LHCN-M2 (cell line): ENCODE measurements at places on chromosomes 13 and 19.

GRCh38 chr19:19463348-19464117, 51.8 kb downstream of the TSSK6 start:
- peak; percentile 93 for DNase-seq

DNA sequence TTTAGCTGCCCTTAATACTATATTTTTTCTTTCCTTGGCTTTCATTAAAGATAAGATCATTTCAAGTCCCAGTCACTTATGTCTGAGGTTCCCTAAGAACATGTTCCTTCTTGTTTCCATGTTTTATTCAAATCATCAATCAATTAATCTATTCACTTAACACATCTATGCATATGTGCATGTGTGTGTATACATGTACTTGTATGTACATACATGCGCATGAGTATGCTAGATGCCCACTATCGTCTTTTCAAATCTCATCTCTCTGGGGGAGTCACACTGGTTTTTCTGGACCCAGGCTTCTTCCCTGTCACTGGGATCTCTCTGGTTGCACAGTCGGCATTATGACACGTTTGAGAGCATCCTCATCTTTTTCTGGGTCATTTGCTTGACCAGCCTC, 108.9 kb downstream of the ZNF536 start:
- no peak for DNase-seq

GRCh38 chr19:44762038-44762437, 13.5 kb downstream of the BCL3 start:
- DNase-seq = no peak

DNA sequence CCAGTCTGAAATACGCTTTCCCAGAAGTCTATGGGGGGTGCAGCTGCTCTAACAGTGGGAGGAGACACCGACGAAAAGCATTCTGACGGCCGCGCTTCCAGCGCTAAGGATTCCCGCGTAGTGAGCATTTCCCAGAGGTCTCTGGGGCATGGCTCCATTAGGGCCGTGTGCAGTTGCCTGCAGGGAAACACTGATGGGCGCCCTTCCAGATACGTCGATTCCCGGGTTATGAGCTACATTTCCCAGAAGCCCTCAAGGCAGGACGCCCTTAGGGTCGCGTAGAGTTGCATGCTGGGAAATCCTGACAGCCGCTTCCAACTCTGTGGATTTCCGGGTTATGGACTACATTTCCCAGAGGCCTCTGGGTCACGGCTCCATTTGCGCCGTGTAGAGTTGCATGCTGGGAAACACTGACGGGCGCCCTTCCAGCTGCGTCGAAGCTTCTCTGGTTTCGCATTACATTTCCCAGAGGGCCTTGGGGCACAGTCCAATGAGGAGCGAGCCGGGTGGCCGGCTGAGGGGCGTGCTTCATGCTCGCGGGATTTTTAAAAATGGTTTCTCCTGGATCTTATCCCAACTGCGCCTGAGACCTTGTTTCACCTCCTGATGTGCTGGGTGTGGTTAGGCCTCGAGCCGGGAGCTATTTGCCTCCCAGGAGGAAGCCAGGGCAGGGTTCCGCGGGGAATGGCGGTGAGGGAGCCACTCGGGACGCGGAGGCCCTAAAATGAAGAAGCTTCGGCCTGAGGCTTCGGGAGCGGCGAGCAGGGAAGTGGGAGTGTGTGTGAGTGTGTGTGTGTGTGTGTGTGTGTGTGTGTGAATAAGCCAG, 17.2 kb upstream of the ZNF331 start:
- DNase-seq = peak; percentile 98

DNA sequence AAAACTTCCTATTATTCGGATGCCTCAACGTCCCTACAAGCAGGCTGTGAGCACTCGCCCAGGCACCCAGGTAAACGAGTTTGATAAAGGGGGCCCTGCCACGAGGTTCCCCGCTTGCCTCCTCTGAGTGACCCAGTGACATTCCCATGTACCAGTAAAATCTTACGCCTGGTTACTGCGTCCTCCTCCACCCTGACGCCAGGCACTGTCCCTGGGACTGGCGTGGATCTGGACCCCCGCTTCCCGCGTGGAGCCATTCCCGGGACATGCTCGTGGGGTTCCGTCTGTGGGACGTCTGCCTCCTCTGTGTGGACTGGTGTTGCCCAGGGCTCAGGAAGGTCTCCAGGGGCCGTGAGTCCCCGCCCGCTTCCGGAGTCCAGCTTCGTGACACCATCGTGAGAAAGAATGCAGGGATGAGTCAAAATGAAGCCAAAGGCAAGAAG, 407 bp upstream of the ZNF550 start:
- DNase-seq = peak; percentile 78

DNA sequence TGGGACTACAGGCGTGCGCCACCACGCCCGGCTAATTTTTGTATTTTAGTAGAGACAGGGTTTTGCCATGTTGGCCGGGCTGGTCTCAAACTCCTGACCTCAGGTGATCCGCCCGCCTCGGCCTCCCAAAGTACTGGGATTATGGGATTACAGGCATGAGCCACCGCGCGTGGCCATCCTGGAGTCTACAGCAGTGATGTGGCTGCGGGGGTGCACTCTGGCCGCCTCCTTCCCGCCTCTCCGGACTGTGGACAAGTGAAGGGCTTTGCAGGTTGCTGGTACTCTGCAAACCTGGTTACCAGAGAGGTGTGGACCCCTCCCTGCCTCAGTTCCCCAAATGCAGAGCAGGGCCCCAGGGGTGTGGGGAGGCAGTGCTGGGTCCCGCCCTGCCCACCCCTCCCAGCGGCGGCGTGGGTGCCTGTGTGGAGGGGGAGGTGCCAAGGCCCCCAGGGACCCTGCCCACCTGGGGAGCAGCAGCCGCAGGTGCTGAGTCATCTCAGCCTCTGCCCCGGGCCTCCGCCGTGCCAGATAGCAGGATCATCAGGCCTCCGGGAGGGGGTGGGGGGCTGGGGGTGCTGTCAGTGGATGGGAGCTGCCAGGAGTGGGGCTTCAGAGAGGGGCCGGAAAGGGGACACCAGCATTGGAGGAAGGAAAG, 23.1 kb downstream of the ARID3A start:
- no peak for DNase-seq

- no peak for DNase-seq
These were observed 20.7 kb downstream of the MARK4 start for GRCh38 chr19:45271735-45272108.

GRCh38 chr13:113981611-113982295, 7.9 kb upstream of the C13orf46 start:
- DNase-seq = no peak

GRCh38 chr13:114025714-114026431, 52.0 kb upstream of the C13orf46 start:
- DNase-seq = peak; percentile 86

- no peak for DNase-seq
These were observed 128.5 kb downstream of the GPC6 start for GRCh38 chr13:93355094-93355493.

GRCh38 chr19:28289295-28290063, 923.5 kb downstream of the UQCRFS1 start:
- peak; percentile 1 for DNase-seq

DNA sequence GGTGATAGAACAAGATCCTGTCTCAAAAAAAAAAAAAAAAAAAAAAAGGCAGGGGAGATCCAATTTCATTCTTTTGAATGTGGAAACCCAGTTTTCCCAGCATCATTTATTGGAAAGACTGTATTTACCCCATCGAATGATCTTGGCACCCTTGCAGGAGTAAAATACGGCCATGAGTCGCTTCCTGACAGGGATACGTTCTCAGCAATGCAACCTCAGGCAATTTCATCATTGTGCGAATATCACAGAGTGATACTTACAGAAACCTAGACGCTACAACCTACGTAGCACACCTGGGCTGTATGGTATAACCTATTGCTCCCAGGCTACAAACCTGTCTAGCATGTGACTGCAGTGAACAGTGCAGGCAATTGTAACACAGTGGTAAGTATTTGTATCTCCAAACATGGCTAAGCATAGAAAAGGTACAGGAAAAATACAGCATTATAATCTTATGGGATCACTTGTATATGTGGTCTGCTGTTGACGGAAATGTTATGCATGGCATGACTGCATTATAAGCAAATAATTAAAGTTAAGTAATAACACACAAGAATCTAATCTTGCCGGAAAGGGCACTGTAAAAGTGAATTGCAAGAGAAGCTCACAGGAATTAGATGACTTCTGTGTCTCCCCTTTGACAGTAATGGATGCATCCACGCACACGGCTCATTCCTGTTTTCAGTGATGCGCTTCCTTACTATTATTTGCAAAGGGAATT, 24.1 kb downstream of the RFX2 start:
- no peak for DNase-seq

DNA sequence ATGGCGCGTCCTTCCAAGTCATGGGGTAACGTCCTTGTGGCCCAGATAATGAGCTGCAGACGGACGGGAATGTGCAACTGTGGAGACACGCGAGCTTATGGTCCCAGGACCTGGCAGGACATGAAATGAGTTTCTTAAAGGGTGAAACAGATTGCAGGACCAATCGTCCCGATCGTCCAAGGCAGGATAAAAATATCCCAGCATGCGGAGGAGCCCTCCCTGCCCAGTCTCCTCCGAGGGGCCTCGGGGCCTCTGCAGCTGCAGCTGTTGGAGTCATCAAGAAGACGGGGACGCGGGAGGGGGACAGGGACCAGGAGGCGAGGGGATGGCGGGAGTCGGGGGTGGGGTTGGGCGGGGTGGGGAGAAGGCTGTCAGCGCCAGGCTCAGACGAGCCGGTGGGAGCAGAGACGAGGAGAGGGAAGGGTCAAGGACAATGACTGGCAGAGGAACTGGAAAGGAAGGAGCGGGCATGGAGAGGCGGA, 14.4 kb upstream of the GARIN5A start:
- no peak for DNase-seq

- DNase-seq = no peak
These were observed 3.0 kb upstream of the PRKD2 start for GRCh38 chr19:46719629-46720502.

GRCh38 chr13:27960362-27961226, 8.5 kb downstream of the CDX2 start:
- DNase-seq = no peak

DNA sequence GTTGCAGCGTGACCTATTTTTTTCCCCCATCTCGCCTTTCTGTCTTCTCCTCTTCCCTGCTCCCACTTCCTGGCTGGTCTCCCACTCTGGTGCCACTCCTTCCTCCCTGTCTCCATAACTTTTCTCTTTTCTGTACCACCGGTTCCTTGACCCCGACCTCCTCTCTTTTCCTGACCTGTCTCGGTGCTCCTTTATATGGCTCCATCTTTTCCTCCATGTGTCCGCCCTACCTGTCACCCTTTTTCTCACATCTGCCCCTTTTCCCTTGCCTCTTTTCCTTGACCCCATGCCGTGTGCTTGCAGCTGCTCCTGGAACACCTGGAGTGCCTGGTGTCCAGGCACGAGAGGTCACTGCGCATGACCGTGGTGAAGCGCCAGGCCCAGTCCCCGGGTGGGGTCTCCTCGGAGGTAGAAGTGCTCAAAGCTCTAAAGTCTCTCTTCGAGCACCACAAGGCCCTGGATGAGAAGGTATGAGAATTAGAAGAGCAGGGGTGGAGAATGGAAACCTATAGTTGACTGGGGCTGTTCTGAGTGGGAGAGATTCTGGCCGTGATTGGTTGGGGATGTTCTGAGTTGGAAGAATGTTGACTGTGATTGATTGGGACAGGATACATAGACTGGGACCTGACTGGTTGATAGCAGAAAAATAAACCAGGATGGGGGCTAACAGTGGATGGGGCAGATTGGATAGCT, 9.3 kb downstream of the PPFIA3 start:
- DNase-seq = no peak
